ENCODE measurements at places on chromosomes 5 and 9. TPM values are rescaled to one million over a fixed set of nuclear protein-coding genes. Genes with fewer than 3 reads are reported as not detected.

The ENTREP1 gene
- not detected for total RNA-seq

The CSF1R gene
- 1.8 TPM for total RNA-seq

The GRIN3A gene
- not detected for total RNA-seq

- no peak for DNase-seq
Measured at GRCh38 chr5:124398460-124398859, 348.0 kb downstream of the ZNF608 start.

DNA sequence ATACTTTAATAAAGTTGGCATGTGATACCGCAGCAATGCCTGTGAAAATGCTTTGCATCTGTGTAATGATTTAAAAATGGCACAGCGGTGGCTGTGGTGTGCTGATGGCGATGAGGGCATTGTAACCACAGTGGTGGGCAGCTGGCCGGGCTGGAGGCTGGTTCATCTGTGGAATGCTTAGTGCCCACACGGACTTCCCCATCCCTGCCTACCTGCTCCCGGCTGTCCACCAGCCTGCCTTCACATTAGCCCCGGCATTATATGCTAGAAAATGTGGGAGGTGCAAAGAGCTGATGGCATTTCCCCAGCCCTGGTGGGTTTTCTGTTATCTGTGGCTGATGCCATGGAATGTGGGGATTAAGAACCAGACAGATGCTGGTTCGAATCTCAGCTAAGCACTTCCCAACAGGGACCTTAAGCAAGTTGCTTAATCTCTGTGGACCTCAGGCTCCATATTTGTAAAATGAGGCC is 2.9 kb upstream of the NDST1 start:
- no peak for DNase-seq

- no peak for DNase-seq
Measured at GRCh38 chr9:27589462-27589861, 16.2 kb upstream of the C9orf72 start.

Data from activated naive CD4-positive, alpha-beta T cell treated with anti-CD3 and anti-CD28 coated beads for 36 hours (primary cell).